ENCODE measurements at places on chromosomes 6 and 20.

DNA sequence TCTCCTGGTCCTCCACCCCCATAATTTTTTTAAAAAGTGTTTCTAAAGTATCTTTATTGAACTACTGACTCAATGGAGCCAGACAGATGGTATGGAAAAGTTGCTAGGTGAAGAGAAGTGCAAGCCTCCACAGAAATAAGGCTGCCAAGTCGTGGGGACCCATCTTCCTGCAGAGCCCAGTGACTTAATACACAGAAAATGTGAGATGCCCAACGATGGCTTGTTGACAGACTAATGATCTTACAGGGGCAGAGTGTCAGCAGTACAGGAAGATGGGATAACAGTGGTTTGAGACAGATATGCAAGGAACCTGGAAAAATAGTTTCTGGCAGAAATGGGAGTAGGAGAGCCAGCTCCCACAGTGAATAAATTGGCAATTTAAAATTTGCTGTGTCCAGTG is 43.3 kb downstream of the FYN start:
- DNase-seq = no peak

DNA sequence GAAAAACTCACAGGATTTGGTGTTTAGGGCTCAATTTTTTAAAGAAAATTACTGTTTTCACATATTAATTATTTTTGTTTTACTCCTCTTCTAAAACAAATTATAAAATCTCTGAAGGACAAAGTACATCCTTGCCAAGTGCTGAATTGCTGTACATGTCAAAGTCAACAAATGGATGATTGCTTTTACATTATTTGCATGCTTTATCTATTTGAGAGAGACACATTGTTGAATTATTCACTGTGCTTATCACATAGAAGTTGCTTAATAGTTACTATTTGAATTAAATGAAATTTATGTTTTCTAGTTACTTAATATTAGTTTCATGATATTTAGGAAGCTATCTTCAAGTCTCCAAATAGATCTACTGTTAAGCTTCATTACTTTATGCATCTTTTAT is 318.6 kb upstream of the PTCHD4 start:
- no peak for DNase-seq

- no peak for DNase-seq
Measured at GRCh38 chr20:58239216-58239615, 10.8 kb upstream of the ANKRD60 start.

- no peak for DNase-seq
Measured at GRCh38 chr6:35413911-35414310, 38.2 kb upstream of the FANCE start.

GRCh38 chr6:56019973-56020372 is 144.6 kb upstream of the BMP5 start:
- no peak for DNase-seq

- no peak for DNase-seq
Measured at GRCh38 chr20:48858075-48858790, 30.4 kb upstream of the PREX1 start.

DNA sequence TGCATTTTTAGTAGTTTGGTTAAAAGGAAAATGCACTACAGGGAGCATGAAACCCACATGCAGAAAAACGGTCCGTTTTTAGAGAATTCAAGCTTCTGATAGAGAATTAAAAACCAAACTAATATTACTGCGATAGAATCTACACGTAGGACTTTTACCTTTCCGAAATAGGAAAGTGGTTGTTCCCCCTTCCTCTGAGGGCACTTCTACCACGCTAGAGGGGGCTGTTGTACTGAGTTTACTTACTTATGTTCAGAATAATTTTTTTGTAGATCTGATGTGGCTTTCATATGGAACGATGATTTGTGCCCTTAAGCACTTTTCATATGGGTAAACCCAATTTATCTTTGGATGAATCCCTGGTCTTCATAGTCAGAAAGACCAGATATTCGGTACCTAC is 264.3 kb upstream of the PLN start:
- DNase-seq = peak; percentile 32

Measured in NCI-H446 treated with DMSO at 0.1 percent for 48 hours (cell line).